ENCODE measurements at places on chromosomes 16 and 17.

DNA sequence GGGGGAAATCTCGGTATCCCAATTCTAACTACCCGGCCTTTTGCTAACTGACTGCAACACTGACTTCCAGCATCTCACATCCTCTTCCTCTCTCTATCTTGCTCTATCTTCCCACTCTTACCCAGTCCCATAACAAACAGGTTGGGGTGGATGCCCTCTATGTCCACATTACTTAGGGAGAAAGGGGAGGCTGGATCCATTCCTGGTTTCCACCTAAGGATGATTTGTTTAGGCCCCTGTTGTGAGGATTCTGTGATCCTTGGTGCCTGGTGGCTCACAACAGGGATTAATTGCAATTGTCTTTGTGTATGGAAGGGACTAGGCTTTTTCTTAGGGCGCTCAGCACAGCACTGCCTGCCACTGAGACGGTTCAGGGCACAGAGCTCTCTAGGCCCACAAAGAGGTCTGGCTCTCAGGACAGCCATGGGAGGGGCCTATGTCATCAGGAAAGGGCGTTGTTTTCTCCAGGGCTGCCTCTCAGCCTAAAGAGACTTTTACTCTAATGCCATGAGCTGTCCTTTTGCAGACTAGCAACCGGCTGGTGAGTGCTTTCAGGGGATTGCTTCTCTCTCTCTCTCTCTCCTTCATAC lies 612.1 kb upstream of the SALL1 start:
- DNase-seq, result no peak

DNA sequence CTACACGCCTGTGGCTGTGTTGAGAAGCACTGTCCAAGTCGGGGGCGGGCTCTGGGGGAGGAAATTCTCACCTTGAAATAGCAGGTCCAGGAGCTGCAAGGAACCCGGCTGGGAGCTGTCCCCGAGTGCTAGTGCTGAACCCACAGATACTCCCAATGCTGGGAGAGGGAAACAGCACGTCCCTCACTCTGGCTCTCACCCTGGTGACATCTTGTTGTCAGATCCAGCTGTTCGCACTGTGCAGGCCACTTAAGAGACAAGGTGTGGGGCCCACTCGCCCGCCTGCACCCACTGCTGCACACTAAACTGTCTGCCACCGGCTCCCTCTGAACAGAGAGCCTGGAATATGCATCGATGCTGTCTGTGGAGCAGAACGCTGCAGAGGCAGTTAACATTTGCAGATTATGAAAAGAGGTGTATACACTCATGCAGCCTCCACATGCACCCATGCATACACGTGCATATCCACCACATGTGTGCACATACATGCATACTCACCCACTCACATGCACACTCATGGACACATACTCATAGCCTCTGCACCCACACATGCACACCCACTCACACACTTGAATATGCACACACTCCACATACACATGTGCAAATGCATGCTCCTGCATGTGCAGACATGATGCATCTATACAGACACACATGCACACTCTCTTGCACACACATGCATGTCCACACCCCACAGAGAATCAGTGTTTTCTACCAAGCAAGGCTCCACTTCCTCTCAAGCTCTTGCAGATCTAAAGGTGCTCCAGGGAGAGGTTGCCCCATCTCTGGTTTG lies 42.0 kb downstream of the MGAT5B start:
- DNase-seq, result peak; percentile 3

- DNase-seq, result no peak
Observed at GRCh38 chr16:57157533-57157932, 28.3 kb downstream of the PSME3IP1 start.

- DNase-seq, result no peak
Observed at GRCh38 chr17:50356418-50356817, 10.5 kb downstream of the XYLT2 start.

DNA sequence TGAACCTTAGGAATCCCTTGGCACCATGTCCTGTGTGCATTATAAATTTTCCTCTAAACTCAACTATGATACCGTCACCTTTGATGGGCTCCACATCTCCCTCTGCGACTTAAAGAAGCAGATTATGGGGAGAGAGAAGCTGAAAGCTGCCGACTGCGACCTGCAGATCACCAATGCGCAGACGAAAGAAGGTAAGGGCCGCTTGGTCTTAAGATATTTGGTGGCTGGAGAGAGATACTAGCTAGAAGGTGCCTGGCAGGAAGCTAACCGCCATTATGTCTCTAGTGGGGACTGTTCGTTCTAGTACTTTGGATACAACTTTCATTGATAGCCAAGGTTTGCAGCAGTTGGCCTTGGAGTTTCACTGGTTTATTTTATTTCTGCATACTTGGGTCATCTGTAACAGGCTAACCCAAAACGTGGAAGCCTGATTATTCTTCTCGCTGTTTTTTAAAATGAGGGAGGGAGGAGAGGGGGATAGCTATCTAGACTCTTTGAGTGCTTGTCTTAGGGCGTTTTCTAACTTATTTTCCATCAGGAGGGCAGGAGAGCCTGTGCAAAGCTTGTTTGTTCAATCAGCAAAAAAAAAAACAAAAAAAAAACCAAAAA lies 1.3 kb downstream of the RBBP6 start:
- no peak for DNase-seq

GRCh38 chr17:16463358-16464302 lies 28.4 kb downstream of the LRRC75A start:
- DNase-seq, result no peak

DNA sequence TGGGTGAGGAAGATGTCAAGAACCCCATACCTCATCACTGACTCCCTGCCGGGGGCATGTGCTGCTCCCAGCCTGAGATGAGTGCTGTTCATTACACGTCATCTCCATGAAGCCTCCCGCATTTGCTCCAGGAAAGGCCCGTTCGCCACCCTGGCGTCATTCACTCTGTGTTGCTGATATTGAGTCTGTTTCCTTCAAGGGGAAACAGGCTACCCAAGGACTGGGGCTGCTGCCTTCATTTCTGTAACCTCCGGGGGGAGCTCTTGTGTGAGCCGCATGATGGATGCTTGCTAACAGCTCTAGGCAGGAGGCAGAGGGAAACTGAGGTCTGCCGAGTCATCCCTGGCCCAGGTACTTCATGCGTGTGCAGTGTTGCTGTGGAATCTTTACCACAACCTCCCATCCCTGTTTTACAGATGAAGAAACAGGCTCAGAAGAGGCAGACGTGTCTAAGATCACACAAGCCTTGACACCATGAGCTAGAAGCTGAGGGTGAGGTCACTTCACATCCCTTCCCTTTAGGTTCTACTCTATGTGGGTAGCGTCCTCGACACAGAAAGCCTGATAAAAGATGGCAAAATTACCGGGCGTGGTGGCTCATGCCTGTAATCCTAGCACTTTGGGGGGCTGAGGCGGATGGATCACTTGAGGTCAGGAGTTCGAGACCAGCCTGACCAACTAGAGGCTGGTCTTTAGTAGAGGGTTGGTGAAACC lies 3.5 kb upstream of the ARMC5 start:
- DNase-seq, result peak; percentile 25

DNA sequence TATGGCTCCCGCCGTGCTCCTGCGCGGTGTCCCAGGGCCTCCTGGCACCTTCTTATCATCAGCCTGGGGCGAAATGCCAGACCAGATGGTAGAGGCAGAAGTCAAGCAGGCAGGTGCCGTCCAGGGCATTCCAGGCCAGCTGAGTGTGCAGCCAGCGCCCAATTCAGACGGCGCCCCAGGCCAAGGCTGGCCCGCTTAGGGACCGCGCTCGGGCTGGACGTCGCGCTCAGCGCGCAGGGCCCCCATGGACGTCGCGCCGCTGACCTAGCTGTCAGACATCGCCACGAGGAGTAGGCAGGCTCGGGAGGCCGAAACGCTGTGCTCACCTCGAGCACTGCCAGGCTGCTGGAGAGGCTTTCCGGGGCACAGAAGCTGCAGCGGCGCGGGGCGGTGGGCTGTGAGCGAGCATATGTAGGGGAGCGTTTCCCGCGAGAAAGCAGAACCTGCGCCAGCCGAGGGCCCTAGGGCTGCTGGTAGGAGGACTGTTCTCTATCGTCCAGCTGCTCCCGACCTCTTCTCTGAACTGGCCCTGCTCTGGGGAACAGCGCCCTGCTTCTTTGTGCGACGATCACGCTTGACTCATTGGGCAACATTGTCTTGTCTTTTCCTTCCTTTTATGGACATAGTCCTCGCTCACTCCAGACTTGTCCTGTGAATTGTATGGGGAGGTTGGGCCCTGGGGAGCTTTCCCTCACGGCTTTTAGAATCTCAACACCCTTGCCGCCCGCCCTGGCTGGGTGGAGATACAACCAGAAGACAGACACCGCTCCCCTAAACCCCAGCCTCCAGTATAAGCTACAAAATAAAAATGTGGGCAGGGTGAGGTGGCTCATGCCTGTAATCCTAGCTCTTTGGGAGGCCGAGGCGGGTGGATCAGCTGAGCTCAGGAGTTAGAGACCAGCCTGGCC lies 8.4 kb upstream of the CA4 start:
- DNase-seq, result no peak

- no peak for DNase-seq
Observed at GRCh38 chr16:30780549-30780948, 6.5 kb downstream of the ZNF629 start.
